ENCODE measurements at places on chromosomes 13 and 19.

- DNase-seq = no peak
Measured at GRCh38 chr19:13899912-13900584, 5.9 kb downstream of the BRME1 start.

DNA sequence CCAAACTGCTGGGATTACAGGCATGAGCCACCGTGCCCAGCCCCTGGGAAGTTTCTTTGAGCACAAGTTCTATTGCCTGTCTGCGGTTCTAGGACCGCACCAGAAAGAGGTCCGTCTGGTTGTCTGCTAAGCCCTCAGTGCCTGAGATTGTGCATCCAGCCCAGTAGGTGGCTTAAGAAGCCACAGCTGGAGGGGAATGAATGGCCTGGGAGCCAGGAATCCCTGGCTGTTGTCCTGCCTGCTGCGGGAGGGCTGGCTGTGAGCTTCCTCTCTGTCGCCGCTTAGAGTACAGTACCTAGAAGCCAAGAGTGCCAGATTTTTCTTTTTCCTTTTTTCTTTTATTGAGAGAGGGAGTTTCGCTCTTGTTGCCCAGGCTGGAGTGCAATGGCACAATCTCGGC lies 4.2 kb upstream of the TYK2 start:
- no peak for DNase-seq

DNA sequence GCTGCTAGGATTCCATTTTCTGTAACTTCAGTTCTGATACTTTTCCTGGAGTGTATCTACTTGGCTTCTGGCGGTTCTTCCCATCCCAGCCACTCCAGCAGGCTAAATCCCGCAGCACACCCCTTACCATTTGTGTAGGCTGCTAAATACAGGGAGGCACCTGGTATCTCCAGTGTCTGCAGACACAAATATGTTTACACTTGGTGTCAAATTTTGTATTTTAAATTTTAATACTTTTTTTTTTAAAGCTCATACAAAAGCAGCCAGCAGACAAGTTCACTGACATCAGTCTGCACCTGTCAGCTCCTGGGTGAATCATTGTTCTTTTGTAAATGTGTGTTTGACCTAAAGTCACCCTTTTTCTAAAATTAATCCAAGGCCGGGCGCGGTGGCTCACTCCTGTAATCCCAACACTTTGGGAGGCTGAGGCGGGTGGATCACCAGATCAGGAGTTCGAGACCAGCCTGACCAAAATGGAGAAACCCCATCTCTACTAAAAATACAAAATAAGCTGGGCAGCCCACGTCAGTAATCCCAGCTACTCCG lies 3.4 kb upstream of the ZSCAN4 start:
- DNase-seq = no peak

- no peak for DNase-seq
Measured at GRCh38 chr13:26025196-26025595, 26.6 kb downstream of the SHISA2 start.

DNA sequence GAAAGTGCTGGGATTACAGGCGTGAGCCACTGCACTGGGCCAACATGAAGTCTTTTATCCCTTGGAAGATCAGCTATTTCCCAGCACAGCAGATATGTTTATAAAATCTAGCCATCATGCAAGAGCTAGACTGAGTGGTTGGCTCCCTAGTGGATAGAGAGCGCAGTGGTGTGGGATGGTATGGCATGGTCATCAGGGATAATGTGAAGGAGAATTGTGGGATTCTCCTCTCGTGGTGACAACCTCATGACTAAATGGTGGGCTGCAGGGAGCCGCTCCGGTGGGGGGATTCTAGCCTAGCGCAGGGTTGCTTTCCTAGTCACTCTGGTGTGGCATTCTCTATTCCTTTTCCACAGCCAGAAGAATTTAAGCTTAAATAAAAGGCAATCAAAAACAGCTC lies 43.3 kb upstream of the GPI start:
- DNase-seq = no peak

- peak; percentile 57 for DNase-seq
Measured at GRCh38 chr19:38831142-38831605, 420 bp downstream of the ECH1 start.

DNA sequence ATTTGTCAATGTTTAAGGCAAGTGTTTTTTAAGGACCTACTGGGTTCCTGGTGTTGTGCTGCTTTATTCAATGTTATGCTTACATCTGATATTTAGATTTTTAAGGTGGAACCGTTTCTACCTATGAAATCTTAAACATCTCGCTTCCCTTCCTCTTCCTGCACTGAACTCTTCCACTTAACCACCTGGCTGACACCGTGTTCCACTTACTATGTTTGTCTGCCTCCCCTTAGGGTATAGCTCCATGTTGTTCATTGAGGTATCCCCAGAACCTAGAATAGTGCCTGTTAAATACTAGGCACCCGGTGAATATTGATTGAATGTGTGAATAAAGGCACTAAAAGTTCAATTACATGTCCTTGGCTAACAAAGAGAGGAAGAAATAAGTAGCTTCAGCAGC lies 104.9 kb downstream of the RNF17 start:
- DNase-seq = no peak

DNA sequence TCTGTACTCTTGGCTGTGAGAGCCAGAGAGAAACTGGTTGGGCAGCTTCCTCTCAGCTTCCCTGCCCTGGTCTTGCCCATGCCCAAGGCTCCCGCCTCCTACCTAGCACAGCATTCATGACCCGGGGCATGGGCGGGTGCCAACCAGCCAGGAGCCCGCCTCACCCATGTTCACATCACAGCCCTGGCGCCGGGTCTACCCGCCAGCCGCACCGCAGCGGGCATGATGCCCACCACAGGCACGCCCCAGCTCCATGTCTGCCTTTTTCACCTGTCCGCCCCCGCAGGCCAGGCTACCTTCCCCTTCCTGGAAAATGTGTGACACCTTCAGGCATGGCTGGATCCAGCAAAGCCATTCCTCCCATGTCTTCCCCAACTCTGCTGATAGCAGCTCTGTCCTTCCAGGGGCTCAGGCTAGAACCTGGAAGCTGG lies 42.1 kb downstream of the PTPRS start:
- DNase-seq = no peak

GRCh38 chr19:7869910-7870511 lies 4.2 kb downstream of the PRR36 start:
- DNase-seq = peak; percentile 19

GRCh38 chr19:16106121-16106520 lies 5.6 kb upstream of the RAB8A start:
- no peak for DNase-seq

DNA sequence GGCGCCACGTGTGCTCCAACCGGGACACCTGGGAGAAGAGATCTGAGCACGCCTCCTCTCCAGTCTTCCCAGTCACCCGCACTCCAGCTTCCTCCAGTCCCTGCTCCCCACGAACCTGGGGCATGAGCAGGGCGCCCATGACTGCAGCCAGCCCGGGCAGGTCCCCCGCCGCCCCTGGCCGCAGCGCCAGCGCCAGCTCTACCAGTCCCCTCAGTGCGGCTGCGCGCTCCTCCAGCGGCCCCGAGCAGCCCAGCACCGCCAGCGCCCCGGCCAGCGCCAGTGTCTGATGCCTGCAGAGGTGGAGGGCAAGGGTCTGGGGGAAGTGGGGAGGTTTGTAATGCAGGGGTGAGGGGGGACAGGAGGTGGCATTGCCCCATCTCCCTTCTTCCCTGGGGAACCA lies 13.1 kb downstream of the SH2D3A start:
- DNase-seq = no peak

DNA sequence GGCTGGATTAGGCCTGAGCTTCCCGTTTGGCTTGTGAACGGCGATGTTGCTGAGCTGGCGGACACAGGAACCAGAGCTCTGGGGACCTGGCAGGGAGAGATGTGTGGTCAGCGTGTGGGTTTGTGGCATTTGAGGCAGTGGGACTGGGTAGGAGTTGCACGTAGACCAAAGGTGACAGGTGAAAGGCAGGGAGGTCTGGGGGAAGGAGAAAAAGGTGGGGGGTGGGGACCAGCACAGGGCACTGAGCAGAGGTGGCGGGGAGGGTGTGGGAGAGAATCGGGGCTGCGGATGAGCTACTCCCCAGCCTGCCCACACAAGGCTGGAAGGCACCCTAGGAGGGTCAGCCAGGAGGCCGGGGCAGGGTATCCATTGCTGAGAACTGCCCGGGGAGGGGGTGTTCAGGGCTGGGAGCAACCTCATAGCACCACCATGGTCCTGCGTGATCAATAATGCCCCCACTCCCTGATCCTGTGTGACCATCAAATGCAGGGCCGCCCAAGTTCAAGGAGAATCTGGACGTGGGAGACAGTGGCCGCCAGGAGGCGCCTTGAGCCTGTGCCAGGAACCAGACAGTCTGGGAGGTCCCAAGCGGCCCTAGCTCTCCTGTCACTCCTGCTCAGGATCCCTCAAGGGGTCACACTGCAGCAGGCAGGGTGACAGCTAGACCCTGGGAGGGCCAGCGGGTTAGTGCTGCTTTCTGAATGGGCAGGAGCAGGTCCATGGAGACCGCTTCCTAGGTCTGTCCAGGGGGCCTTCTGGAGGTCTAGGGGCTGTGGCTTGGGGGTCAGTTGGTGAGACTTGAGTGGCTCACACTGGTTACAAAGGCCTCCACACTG lies 12.8 kb upstream of the SELENOW start:
- DNase-seq = no peak

GRCh38 chr13:104737713-104738112 lies 1671.5 kb upstream of the SLC10A2 start:
- DNase-seq = no peak

DNA sequence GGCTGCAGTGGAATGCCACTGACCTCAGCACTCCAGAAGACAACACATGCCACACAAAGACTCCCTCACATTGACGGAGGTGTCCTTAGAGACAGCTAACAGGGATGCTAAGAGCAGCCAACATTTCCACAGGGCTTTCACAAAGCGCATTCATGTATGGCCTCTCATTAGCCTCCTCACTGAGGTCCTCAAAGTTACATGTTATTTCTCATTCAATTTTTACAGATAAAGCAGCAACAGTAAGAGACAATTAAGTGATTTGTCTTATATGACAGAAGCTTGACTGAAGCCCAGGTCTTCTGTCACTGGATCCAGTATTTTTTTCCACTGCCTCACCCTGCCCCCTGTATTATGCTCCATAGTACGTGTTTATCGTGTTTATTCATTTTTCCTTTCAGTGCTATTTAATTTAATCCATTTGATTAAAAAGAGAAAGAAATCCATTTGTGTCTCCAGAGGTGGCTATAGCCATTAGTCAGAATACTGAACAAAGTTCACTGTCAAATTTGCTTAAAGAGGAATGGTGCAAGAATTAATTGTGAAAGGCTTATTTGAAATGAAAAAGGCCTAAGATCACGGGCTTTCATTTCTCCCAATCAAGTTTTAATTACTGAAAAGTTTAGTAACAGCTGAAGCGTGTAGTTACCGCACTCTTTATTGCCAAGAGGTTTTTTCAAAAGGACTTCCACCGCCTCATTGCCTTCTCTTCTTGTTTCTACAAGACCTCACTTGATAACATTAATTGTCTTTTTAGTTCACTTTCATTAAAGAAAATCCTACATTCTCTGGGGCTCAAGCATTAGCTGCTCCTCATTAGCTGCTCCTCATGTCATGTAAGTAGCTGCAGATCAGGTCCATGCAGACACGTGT lies 115.0 kb downstream of the COG6 start:
- no peak for DNase-seq

- DNase-seq = no peak
Measured at GRCh38 chr19:52428937-52429336, at the start of gene ZNF534. Gene ZNF534 (plus strand): TSS chr19:52429148. CDS start chr19:52431475, 2,327 bp downstream.

DNA sequence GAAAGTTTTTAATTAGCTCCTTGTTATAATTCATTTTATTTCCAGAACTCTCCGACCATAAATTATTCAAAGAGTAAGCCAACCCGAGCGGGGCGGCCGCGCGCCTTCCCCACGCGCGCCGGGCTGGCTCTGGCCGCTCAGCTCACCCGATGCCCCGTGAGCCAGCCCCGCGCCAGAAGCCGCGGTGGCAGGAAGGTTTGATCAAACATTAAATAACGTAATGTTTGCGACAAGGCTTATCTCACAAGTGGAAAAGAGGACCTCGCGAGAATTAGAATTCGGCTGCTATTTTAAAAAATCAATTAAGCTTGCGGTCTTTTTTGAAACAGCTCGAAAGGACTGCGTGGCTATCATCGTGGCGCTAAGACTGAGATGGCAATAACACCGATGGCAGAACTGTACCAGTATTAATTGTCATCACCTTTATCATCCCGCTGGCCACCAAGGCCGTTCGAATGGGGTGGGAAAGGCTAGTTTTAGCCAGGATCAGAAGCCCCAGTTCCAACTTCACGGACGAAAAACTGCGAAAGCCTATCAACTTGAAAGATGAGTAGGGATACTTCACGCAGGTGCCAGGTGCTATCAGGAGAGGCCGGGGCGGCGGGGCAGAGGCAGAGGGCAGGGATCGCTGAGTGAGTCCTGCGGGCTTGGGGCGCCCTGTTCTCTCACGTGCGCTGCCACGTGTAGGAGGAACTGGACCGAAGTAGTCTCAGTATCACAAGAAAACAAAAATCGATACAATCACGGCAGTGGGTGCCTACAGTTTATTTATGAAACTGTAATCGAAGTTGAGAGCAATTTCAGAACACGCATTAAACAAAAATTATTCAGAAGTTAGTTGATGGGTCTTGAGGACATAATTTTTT lies 6.4 kb downstream of the POU4F1 start:
- DNase-seq = no peak

DNA sequence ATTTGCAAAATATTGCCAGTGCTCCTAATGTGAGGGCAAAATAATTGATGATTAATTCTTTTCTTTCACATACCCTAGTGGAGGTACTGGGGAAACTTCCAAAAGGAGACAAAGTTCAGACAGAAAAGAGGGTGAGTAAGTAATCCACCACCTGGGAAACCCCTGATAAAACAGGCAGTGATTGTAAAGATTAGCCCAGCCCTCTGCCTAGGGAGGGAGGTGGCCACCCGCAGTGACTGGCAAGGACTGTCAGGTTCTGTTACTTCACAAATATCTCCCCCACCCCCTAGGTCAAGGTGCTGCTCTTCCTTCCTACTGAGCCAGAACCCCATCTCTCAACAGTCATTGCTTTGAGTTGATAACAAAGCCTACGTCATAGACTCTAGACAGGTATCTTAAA lies 239.7 kb downstream of the DNAJC15 start:
- DNase-seq = no peak

GRCh38 chr13:39035799-39036198 lies 2.1 kb downstream of the PROSER1 start:
- no peak for DNase-seq

DNA sequence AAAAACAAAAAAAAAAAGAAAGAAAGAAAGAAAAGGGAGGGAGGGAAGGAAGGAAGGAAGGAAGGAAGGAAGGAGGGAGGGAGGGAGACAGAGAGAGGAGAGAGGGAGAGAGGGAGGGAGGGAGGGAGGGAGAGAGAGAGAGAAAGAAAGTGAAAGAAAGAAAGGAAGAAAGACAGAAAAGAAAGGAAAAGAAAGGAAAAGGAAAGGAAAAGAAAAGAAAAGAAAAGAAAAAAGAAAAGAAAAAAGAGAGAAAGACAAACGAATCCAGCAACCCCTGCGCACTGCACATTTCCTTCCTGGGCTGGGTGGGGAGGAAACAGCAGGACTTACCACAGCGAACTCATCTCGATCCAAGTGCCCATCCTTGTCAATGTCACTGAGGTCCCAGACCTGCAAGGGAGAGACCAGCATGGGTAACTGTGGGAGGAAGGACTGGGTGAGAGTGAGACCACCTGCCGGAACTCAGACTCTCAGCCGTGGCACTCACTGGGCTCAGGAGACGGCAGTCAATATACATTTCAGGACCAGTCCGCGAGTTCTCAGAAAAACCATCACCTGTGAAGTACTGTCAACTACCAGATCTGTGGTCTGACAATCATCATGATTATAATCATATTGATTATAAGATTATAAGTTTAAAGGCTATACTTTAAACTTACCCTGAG lies 43.3 kb downstream of the EPS15L1 start:
- no peak for DNase-seq

- DNase-seq = no peak
Measured at GRCh38 chr13:77508959-77509620, 26.4 kb upstream of the SCEL start.

Measured in urothelium cell line (cell line).